ENCODE measurements at places on chromosomes 4 and X. TPM values are rescaled to one million over a fixed set of nuclear protein-coding genes. Genes with fewer than 3 reads are reported as not detected.

GRCh38 chrX:75963774-75964173, 178.7 kb upstream of the MAGEE2 start:
- no peak for DNase-seq

DNA sequence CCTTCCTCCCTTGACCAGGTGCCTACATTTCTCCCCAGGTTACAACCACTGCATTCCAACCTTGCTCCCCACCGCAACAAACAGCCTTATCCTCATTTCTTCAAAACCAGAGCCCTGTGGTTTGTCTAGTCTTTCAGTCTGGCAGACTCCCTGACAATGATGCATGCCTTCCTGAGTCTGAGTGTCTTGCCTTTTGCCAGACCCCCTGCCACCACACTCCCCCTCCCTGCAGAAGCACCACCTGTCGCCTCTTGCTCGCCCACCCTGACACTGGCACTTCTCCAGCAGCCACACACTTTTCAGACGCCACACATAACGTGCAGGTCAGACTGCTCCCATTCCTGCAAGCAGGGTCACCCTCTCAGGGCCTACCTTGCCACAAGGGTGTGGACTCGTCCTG, 349.2 kb upstream of the NOCT start:
- no peak for DNase-seq

- no peak for DNase-seq
These were observed 89.9 kb downstream of the FTHL17 start for GRCh38 chrX:30981968-30982367.

- DNase-seq = no peak
These were observed 33.2 kb downstream of the WDR1 start for GRCh38 chr4:10083331-10083771.

DNA sequence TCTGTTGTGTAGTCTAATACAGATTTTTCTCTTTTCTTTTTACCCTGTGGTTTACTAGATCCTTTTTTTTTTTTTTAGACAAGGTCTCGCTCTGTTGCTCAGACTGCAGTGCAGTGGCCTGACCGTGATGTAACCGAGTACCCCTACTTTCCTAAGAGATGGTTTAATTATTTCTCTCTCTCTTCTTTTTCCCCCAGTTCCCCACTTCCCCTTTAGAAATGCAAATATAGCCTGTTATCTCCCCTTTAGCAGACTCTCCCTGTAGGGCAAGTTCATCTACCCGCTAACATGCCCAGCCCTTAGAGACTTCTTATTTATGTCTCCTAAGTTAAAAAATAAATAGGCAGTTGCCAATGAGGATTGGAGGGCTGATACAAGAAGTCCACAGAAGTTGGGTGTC, 4.5 kb downstream of the SNX25 start:
- no peak for DNase-seq

DNA sequence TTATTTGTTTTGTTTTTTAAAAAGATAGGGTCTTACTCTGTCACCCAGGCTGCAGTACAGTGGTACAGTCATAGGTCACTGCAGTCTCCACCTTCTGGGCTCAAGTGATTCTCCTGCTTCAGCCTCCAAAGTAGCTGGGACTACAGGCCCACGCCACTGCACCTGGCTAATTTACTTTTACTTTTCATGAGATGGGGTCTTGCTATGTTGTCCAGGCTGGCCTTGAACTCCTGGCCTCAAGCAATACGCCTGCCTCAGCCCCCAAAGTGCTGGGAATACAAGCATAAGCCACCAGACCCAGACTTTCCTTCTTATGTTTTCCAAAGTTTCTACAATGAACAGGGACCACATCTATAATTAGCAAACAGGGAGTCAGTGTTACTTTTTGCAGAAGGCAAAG, 37.9 kb upstream of the MXD4 start:
- DNase-seq = no peak

GRCh38 chr4:152462695-152463094, 73.2 kb downstream of the FBXW7 start:
- no peak for DNase-seq

DNA sequence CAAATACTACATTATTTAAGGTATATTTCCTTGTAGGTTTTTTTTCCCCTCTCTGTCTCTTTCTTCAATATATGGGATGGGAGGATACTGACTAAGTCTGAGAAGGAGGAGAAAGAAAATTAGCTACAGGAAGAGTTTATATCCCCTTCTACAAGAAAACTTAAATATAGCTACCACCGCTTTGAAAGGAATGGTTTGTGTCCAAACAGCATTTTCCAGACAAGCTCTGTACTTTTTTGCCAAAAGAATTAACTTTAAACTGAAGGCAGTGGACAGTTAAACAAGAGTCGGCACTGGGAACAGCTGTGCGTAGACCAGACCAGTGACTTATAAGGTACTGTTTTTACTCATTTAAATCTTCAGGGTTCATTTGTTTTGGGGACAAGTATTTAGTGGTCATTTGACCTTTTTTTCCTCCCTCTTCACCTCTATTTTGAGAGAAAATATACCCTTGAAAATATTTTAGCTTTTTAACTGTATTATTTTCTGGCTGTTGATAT, 303.7 kb downstream of the ARHGAP24 start:
- no peak for DNase-seq

DNA sequence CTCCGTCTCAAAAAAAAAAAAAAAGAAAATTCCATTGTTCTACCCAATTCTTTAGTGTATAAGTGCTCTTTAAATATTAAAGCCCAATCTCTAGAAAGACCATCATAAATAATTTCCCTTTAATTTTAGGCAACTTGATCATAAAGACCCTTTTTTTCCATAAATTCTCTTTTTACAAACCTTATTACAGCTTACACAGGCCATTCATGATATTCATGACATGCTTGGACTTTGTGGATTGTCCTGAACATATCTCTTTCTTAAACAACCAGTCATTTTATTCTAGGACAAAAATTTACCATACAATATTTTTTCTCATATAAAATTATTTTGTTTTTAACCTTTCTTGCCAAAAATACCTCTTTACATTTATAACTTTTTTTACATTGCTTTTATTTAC, 30.5 kb downstream of the TLR8 start:
- no peak for DNase-seq

GRCh38 chrX:153338836-153339235, 4.9 kb downstream of the ZNF275 start:
- no peak for DNase-seq

DNA sequence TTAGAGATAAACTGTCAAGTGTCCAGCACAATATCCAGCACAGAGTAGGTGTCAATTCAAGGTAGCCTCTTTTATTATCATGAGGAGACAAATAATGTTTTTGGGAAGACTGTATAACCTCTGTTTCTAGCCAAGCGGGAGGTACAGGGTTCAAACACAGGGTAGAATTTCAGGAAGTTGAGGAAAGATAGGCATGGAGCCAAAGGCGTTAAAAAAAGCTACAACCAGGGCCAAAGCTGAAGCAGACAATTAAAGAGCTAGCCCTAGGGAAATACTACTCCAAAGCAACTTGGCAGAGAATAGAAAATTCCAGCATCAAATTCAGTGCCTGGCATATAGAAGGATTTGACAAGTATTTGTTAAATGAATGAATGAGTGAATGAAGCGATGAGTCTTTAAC, 40.0 kb upstream of the CASK start:
- no peak for DNase-seq

DNA sequence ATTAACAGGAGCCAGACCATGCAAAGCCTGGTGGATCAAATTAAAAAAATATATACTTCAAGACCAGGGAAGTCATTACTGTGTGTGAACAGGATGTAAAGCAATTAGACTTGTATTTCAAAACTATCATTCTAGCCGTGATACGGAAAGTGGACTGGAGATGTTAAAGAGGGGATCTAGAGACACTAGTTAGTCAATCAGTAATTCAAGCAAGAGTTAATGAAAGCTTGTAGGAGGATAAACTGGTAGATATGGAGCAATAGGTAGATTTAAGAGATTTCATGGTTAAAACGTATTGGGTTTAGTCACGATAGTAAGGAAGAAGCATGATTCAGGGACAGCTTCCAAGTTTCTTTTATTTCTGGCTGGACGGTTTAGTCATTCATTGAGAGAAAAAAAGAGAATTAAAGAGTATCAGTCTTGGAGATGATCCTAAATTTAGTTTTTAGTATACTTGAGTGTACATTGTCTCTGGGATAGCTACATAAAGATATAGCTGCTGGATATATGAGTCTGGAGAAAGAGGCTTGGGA, 3.9 kb downstream of the MAD2L1 start:
- no peak for DNase-seq

DNA sequence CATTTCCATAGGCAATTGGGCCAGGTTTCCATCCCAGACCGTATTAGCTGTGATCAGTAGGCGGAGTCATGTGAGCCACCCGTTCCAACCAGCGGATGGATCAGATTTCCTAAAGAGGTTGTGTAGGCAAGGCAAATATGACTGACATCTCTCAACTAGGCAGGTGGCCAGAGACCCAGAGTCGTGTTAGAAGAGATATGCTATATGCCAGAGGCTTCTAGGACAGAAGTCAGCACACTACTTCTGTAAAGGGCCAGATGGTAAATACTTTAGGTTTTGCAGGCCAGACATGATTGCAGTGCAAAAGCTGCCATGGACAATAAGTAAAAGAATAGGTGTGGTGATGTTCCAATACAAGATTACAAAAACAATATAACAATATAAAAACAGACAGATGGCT, 788.4 kb downstream of the RPA4 start:
- DNase-seq = no peak

GRCh38 chr4:3364634-3365314, 72.0 kb downstream of the RGS12 start:
- no peak for DNase-seq

DNA sequence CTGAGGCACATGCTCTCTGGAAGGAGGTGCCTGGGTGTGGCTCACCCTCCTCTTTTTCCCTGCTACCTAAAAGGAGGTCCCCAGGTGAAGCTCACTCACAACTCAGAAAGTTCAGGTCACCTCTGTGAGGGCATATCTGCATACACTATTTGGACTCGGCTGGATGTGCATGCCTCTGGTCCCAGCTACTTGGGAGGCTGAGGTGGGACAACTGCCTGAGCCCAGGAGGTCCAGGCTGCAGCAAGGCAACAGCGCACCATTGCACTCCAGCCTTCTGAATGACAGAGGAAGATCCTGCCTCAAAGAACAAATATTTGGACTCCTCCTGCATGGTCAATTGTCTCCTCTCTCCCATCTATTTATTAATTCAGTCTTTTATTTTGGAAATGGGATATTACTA, 46.4 kb downstream of the CPLX1 start:
- DNase-seq = no peak

DNA sequence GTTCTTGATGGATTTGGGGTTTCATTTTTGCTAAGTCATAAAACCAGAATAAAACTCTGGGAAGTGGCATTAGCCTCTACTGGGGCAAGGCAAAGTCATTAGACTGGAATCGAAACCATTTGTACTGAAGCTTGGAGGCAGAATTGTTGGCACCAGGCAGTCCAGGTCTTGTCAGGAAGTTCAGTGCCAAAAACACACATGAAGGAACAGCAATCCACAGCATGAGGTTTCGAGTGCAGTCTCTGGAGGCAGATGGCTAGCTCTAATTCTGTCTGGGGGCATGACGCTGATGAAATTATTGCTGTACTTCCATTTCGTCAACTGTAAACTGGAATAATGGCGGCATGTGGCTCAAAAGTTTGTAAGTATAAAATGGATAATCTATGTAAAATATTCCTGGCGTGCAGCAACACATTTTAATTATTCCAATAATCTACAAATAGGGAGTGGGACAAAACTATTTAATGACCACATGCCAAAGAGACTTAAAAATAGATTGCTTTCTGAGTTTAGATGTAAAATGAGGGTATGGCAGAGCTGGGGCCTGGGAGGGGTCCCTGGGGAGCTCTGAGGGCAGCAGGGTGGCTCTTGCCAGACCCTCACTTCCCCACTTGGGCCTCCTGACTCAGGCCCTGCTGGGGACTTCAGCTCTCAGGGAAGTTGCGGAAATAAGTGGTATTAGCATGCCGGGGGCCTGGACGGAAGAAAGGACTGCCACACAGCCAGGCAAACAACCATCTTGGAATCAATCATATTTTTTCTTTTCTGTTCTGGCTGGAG, 18.8 kb upstream of the CENPU start:
- no peak for DNase-seq

DNA sequence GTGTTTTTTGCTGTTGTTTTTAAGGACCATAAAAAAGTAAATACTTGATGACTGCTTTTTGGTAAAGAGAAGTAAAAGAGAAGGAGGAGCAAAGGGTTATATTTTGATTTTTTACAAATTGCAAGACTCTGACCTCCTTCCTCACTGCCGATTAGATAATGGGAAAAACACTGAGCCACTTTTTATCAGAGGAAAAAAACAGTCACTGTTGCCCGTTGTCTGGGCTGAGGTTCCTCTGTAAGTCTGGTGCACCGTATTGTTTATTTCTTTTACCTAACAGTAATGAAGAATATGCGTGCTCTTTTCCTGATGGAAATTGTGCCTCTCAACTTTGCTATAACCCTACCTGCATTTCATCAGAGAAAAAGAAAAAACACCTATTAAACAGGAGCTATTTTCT, 178.7 kb upstream of the EMCN start:
- no peak for DNase-seq

DNA sequence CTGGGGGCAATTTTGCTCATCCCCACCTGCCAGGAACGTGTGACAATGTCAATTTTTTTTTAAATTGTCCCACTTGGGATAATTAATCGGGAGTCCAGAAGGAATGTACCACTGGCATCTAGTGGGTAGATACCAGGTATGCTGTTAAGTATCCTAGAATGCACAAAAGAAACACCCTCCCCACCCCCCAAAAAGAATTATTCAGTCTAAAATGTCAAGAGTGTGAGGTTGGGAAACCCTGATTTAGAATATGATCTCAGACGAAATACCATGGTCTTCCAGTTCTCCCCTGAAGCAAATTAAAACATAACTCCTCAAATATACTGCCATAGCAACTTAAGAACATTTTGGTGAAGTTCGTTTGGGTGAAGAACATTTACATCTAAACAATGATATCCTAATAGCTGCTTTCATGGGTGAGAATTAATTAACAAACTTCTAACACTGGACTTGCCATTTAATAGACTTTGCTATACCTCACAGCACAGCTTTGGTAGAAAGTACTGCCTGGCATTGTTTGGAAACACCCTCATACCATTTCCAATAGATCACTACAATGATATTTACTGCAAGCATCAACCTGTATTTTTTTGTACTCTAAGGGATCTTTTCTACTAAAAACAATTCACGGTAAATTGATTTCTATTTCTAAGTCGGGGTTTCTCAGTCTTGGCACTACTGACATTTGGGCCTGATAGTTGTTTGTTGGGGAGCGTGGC, 36.5 kb downstream of the SH3RF1 start:
- no peak for DNase-seq

DNA sequence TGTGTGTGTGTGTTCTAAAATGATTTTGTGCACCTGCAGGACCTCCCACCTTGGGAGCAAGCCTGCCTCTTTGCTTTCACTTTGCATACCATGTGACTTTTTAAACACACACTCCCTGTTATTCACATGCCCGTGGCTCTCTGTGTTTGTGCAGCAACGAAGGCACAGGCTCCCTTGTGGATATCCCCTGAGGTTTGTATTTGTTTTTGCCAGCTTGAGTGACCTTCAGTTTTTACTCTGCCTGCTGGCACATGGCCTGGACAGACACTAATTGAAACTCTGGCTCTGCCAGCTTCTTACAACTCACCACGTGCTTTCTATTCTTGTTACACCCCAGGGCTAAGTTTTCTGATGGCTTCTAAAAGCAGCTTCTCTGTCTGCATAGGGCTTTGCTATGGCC, 885.8 kb downstream of the SH3BGRL start:
- no peak for DNase-seq

GRCh38 chr4:114791976-114792375, 193.4 kb downstream of the UGT8 start:
- DNase-seq = no peak

SH3TC1 gene
- total RNA-seq = 10.8 TPM

PCYT1B gene
- total RNA-seq = not detected

GNRHR gene
- not detected for total RNA-seq

PPEF2 gene
- total RNA-seq = 0.10 TPM

ZFP42 gene
- not detected for total RNA-seq

MED14 gene
- 41.7 TPM for total RNA-seq

SPANXB1 gene
- total RNA-seq = not detected

MAGEA12 gene
- total RNA-seq = not detected
